ENCODE measurements at places on chromosomes 5 and 9. TPM values are rescaled to one million over a fixed set of nuclear protein-coding genes. Genes with fewer than 3 reads are reported as not detected.
A peak's percentile ranks its signal among the peaks of the same experiment; 100 is the strongest.

Gene KIF3A
- 10.1 TPM for total RNA-seq

Gene TMEM171
- not detected for total RNA-seq

Gene F2R
- 7.1 TPM for total RNA-seq

Gene RFX3
- total RNA-seq = 3.4 TPM

Gene ZNF618
- total RNA-seq = 1.5 TPM

Gene MARCOL
- total RNA-seq = not detected

Gene SARDH
- 1.8 TPM for total RNA-seq

Gene SEMA5A
- 25.7 TPM for total RNA-seq

Gene SLC6A7
- total RNA-seq = not detected

Gene PCDHGA7
- total RNA-seq = 9.2 TPM

- DNase-seq = no peak
Observed at GRCh38 chr5:97095318-97095732, 47.1 kb downstream of the LIX1 start.

GRCh38 chr5:83299353-83299752, 172.2 kb upstream of the VCAN start:
- no peak for DNase-seq

- no peak for DNase-seq
Observed at GRCh38 chr9:125240649-125240999, 519 bp downstream of the HSPA5 start.

GRCh38 chr9:129649726-129650679, 8.1 kb upstream of the ASB6 start:
- DNase-seq = no peak

DNA sequence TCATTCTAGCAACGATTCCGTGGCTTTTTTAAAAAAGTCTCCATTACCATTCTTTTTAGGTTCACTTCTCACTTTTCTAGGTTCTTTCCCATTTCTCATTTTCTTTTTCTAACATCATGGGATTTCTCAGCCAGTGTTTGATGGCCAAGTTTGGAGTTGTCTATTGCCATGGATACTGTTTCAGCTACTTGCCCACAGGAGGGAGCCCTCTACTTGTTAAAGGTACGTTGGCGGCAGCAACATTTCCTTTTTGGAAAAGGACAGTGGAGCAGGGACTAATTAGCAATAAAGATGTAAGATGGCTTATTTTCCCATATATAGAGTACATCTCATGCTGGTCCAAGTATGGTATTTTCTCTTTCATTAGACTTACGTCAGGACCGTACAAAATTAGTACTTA, 2257.5 kb upstream of the C9orf72 start:
- no peak for DNase-seq

- DNase-seq = no peak
Observed at GRCh38 chr9:69393425-69393824, 68.4 kb downstream of the ENTREP1 start.

DNA sequence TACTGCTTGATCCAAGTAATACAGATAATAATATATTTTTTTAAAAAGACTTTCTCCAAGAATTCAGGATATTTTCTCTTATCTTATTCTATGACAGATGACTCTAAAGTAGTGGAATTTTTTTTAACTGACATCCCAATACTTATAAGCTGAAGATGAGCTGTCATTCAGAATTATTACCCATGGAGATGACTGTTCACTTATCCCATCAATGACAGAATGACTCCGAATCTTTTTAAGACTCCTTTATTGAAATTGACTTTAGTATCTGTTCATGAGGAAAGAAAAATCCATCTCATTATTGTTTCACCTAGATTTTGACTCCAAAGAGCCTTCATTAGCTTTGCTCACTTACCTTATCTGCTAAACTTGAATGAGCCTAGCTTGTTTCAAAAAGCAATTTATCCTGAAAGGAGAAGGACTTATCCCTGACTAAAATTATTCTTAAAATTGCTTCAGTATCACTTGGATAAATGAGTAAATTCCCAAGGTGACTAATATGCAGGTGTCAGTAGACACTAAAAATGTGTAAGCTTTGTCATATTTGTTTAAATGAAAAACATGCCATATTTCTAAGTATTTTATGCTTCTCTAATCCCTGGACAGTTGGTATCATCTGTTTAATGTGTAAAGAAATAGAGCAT, 146.9 kb downstream of the PLCXD3 start:
- no peak for DNase-seq

DNA sequence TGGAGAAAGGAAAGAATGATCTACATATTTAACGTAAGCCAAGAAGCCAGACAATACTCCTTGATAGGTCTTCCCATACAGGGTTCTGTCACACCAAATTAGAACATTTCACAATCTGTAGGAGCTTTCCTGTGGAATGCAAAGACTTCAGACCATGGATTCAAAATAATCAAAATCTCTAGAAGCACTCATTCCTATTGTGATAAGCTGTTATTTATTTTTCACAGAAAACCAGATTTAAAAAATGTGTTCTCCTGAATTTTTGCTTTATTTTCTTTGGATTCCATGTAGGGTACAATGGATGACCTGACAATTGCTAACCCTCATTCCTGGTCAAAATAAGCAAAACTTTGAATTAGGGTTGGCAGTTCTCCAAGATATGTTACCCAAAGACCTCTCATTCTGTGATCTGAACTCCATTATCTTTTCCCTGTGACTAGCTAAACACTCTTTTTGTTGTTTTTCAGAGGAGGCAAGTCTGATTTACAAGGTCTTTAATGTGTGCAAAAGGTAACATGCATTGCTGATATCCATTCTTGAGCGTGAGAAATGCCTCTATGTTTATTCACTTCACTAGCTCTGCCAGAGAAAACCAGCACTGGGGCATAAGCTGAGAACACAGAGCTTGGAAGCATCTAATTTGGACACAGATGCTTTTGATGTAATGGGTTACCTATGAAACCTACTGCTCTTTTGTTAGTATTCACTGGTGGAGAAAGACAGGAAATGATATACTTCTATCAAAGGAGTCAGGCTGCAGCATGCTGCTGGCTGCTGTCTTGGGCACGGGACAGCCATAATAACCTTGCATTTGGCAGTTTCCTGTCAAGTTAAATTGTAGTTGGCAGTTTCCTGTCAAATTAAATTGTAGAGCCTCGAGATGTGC, 31.4 kb downstream of the ACTBL2 start:
- DNase-seq = no peak

DNA sequence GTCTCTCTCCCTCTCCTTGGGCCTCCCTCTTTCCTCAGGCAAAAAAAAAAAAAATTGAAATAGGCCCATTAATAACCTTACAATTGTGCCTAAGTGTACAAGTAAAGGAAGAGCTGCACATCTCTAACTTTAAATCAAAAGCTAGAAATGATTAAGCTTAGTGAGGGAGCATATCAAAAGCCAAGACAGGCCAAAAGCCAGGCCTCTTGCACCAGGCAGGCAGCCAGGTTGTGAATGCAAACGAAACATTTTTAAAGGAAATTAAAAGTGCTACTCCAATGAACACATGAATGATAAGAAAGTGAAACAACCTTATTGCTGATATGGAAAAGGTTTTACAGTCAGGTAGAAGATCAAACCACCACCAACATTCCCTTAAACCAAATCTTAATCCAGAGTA, 383.4 kb downstream of the KIAA0825 start:
- DNase-seq = no peak

- DNase-seq = no peak
Observed at GRCh38 chr9:87653941-87654340, 72.0 kb upstream of the CTSL start.

- DNase-seq = no peak
Observed at GRCh38 chr9:99192786-99193465, 28.8 kb downstream of the ALG2 start.

DNA sequence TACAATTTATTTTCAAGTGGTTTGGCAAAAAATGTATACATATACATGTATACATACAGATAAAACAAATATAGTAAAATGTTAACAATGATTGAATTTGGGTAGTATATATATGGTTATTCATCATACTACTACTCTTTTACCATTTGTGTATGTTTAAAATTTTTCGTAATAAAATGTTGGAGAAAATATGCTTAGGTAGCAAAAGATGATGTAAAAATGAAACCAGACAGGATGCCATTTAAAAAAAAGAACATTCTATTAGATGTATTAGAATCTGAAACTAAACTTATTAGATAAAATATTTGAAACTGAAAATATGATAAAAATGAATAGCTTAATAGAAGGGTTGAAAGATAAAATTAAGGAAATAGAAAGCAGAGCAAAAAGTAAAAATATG, 144.9 kb upstream of the FER start:
- DNase-seq = no peak

DNA sequence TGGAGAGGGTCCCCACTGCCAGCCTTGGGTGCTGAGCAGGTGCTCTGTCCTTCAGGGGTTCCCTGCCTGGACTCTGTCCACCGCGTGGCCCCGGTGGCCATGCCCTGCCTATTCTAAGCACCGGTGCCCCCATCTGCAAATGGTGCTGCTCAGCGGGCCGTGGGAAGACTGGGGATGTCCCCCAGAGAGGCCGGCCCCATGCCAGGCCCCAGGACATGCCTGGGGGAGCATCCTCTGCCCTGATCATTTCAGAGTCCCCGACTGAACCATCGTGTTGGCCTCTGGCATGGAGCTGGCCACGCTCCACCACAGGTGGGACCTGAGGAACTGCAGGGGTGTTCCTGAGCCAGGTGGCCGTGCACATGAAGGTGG, 64.7 kb downstream of the RXRA start:
- DNase-seq = no peak

DNA sequence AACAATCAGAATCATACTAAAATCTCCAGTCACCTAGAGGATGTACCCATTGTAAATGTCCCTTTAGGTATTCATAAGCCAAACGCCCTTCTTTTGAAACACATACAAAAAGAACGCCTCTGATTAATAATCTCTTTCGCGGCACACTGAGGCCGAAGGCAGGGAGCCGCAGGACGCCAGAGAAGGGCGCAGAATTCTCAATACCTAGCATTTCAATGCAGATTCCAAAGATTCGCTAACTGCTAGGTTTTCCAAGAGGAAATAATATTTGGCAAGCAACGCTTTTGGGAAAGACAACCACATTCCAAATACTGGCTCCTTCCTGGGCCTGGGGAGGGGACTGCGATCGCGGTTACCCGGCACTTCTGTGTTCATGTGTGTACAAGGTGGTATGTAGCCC, 203.3 kb downstream of the MEF2C start:
- no peak for DNase-seq

DNA sequence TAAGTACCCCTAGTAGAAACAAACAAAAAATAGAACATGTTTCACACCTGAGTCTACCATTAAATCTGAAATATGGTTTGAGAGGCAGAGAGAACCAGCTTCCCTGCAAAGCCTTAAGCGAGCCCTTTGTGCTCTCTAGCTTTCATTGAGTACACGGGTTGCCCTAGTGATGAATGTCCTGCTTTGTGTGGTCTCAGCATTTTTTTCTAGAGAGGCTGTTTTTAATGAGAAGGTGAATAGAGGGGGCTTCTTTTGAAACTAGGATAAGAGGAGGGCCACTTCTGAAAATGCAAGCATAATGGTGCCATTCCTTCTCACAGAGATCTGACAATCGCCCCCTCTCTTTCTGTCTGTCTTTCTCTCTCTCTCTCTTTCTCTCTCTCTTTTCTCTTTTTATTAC, 131.3 kb downstream of the MACIR start:
- no peak for DNase-seq

DNA sequence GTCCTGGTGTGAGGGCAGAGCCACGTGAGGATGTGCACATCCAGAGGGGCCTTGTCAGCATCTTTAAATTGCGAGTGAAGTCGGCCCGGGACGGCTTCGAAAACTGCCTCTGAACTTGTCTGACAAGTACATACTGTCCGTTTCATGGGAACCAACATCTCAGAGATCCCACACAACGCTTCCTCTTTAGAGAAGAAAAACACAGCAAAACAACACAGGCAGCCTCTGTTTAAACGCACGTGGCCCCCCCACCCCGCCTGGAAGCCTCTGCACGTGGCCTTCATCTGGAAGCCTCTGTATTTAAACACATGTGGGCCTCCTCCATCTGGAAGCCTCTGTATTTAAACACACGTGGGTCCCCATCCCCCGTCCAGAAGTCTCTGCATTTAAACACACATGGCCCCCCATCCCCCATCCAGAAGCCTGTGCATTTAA, 29.2 kb downstream of the CEP72 start:
- no peak for DNase-seq

- DNase-seq = no peak
Observed at GRCh38 chr5:147216552-147217154, 18.2 kb upstream of the STK32A start.

GRCh38 chr9:76090330-76090729, 199.9 kb downstream of the PCSK5 start:
- DNase-seq = no peak

DNA sequence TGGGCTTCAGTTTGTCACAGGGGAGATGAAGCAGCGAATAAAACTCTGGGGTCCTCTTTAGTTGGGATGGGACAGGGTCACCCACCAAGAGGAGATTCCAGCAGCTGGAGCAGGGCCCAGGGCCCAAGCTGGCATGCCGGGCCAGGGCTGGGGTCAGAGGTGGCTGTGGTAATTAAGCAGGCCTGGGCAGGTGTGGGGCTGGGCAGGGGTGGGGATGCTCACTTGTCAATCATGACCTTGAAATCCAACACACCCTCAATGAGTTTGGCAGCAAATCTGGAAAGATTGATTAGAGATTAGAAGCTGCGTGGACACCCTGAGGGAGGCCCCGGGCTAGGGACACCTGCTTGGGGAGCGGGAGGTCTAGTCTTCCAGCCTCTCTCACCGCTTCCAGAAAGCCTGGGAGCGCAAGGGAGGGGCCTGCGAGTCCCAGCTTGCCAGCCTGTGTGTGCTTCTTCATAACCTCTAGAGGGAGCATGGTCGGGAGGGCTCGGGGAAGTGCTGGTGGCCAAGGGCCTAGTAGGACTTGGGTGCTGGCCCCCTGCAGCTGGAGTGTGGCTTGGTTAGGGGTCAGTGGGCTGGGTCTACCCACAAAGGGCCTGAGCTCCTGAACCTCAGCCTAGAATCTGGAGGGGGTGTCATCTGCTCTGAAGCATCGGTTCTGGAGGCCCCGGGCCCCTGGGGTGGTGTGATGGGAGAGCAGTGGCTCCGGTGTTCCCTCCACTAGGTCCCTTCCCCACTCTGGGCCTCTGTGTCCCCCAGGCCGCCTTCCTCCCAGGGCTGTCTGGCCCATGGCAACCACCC, 7.6 kb downstream of the CRAT start:
- peak; percentile 34 for DNase-seq

DNA sequence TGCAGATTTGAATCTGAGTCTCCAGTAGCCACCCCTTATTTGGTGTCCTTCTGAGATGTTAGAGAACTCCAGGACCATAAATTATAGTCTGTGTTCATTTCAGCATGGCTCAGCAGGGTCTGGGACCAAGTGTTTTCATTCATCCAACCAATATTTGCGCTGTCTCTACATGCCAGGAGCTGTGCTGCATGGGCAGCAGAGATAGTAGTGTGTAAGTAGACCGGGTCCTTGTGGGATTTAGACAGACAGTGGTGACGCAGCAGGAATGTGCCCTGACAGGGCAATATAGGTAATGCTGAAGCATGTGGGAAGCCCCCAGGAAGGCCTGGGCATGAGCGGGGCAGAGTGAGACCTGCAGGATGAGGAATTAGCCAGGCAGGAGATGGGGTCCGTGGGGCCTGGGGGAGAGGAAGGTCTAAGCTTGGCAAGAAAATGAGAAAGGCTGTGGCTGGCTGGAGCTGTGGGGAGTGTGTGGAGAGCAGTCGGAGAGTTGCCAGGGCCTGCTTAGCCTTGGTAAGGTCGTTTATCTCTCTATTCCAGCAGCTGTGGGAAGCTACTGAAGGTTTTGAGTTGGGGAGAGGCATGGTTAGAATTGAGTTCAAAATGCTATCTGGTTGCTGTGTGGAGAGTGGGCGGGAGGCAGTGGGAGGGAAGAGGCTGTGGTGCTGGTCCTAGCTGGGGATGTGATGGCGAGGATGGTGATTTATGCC, 16.8 kb downstream of the STXBP1 start:
- DNase-seq = peak; percentile 44

Data from heart right ventricle (tissue), 16 donors.